Spinal cord (tissue), 10 donors: ENCODE measurements at places on chromosomes 5 and 9. TPM values are rescaled to one million over a fixed set of nuclear protein-coding genes. Genes with fewer than 3 reads are reported as not detected.

Gene ZFP37
- 15.3 TPM for polyA plus RNA-seq

Gene FOXD4L3
- 0.81 TPM for polyA plus RNA-seq

DNA sequence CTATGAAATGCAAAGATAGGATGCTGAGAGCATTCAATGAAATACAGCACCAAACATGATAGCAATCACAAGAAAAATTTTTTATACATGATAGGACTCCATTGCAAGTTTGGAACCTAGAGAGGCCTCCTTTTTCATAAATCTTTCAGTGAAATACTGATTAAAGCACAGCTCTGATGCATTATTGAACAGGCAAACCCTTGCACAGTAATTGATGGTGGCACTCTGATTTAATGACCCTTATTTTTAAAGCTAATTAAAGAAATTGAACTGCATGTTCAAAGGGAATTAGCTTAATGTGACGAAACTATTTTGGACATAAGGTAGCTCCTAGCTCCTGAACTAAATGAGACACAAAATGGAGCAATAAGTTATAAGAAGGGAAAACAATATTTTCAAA is 44.6 kb downstream of the MPDZ start:
- DNase-seq = no peak

- no peak for DNase-seq
Measured at GRCh38 chr5:538801-539468, 14.7 kb upstream of the SLC9A3 start.
